Pulmonary artery endothelial cell (primary cell): ENCODE measurements at places on chromosomes 16 and 17. TPM values are rescaled to one million over a fixed set of nuclear protein-coding genes. Genes with fewer than 3 reads are reported as not detected.
A peak's percentile ranks its signal among the peaks of the same experiment; 100 is the strongest.

GRCh38 chr16:67063008-67063407 lies 34.1 kb downstream of the CBFB start:
- DNase-seq: no peak

SEPTIN12 gene
- not detected in 2 replicates for total RNA-seq

DNA sequence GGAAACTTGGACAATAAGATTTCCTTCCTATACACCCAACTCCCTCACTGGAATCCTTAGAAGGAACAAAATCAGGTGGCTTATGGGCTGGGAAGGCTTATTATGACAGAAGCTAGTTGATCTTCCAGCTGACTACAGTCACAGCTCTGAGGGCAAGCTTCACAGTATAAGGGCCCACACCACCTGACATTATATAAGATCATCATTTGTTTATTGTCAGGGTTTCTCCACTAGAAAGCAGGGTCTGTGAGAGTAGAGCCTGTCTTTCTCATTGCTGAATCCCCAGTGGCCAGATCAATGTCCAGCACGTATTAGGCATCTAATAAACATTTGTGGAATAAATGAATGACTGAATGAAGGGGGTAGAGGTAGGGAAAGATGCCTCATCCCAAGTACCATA lies 57.8 kb upstream of the PHOSPHO1 start:
- no peak for DNase-seq

DNA sequence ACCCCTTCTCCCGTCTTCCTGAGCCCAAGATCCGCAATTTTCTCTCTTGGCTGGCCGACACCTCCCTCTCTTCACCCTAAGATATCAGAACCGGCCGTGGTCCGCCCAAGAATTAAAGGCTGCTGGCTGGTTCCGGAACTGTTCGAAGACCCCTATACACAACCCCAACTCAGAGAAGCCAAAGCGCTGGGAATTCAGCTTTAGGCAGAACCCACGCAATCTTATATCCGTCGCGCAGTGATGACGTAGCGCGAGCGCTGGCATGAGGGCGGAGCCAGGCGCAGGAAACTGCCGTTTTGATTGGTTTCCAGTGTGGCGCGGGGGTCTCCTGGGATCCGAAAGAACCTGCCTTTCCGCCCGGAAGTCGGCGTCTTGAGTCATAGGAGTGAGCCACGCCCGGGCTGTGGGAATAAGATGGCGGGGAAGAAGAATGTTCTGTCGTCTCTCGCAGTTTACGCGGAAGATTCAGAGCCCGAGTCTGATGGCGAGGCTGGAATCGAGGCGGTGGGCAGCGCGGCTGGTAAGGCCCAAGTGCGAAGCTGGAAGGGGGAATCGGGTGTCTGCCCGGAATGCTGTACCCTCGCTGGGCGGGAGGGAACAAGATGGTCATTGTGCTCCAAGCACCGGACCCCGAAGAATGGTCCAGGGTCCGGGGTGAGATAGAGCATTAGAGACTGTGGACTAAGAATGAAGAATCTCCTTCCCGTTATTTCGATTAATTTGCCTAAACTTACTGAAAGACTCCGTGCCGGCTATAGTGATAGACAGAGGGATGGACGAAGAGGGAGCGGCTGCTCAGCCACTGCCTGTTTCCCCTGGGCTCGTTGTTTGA lies at the start of the genes RECQL5 and SAP30BP:
RECQL5 (minus strand) TSS at position 196 of the 832 bp plus-strand sequence. CDS start 597 bp downstream, outside the sequence.
SAP30BP (plus strand) TSS at position 380 of the 832 bp plus-strand sequence; CDS start at position 415, 35 bp downstream.
- DNase-seq: peak; percentile 94

DNA sequence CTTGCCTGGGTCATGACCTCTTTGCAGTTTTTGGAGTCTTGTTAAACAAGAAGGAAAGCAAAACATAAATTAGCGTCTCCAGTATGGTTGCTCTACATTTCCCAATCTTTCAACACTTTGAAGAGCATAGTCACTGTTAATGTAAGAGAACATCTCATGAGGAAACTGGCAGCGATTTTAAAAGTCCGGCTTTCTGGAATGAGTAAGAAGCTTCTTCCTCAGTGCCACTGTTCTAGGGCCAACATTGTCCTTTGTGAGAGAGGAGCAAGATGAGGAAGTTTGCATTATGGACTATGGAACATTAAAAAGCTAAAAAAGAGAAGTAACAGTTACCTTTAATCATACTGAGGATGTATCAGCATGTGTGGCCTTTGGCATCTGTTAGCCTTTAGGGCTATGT lies 73.1 kb downstream of the WNT3 start:
- DNase-seq: no peak

DNA sequence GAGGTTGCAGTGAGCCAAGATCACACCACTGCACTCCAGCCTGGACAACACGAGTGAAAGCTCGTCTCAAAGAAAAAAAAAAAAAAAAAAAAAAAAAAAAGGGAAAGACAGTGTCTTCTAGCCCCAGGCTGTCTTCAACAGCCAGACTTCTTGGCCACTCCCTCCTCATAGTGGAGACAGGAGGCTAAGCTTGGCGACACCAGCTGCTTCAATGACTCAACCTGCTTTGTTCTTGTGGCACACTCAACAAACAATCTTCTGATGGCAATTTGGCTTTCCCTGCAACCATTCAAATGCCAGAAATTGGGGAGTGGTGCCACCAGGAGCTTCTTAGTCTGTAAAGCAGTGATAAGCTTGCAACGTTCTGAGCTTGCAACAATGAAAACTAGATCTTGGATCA lies 290.4 kb upstream of the DYNLRB2 start:
- DNase-seq: no peak

- no peak for DNase-seq
These were observed 166.8 kb downstream of the SOX9 start for GRCh38 chr17:72287586-72287985.

ZNF286A gene
- total RNA-seq: 28.8 and 41.7 TPM in 2 replicates

FA2H gene
- total RNA-seq: not detected in 2 replicates

TM4SF5 gene
- total RNA-seq: not detected in 2 replicates

VAC14 gene
- 22.3 and 27.3 TPM in 2 replicates for total RNA-seq

DLX3 gene
- total RNA-seq: not detected in 2 replicates

- DNase-seq: no peak
These were observed 28.8 kb downstream of the TMEM238L start for GRCh38 chr17:10775058-10775457.

DNA sequence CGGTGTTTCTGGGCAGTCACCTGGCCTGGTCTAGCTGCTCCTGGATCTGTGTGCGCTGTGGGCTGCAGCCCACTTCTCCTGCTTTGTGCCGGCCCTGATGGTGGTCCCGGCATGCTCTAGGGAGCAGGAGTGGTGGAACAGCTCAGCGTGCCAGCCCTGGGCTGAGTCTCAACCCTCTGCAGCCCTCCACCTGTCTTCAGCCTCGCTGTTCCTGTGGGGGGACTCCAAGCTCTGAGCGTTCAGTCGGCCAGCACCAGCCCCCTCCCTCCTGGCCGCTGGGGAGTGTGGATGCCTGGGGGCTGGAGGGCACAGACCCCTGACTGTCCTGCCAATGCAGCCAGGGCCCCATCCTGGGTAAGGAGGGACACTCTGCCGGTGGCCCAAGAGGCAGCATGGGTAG lies 23.7 kb upstream of the RASD1 start:
- DNase-seq: no peak

ZNF423 gene
- 0.73 and 1.4 TPM in 2 replicates for total RNA-seq

GRCh38 chr16:70250748-70251628 lies 752 bp downstream of the EXOSC6 start:
- DNase-seq: no peak

GRAP gene
- total RNA-seq: 16.5 and 20.5 TPM in 2 replicates

PRSS53 gene
- 0.92 TPM in 2 replicates for total RNA-seq

GRCh38 chr16:63695347-63695746 lies 1426.5 kb downstream of the CDH11 start:
- DNase-seq: no peak
